ENCODE measurements at places on chromosomes 11 and 22.

DNA sequence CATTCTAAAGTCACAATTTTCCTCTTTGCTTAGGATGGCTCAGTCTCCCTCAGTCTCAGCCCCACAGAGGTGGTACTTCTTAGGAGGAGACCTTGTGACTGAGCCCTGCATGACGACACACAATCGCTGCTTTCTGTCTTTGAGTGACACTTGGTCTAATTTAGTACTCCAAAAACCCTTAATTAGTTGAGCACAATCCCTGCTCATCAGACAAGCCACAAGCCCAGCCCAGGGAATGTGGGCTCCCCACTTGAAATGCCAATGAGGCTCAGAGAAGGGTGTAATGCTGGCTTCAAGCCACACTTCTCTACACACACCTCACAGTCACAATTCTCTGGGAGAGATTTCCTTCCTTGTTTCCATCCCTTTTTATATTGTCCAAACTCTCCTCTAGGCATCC is 101.8 kb downstream of the FEZ1 start:
- no peak for DNase-seq

- DNase-seq = no peak
Measured at GRCh38 chr11:115527534-115528125, 23.4 kb upstream of the CADM1 start.

- no peak for DNase-seq
Measured at GRCh38 chr22:29524442-29525191, 28.9 kb downstream of the THOC5 start.

DNA sequence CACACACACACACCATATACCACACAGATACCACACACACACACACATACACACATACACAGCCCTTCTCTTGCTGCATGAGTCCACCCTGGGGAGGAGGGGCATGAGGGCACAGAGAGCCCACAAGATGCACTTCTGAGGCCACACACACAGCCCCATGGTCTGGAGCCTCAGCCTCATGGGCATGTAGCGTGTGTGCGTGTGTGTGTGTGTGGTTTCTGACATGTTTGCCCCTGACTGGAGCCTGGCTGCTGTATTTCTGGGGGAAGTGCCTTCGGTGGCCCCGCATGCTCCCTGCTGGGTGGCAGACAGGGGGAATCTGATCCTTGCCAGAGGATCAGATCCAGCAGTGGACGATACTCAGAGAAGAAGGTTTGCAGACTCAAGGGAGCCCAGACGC is 97.0 kb upstream of the PRR5 start:
- DNase-seq = no peak

- DNase-seq = no peak
Measured at GRCh38 chr11:76666408-76666807, 4.1 kb downstream of the LRRC32 start.

GRCh38 chr22:50576806-50577696 is 1.2 kb downstream of the CPT1B start:
- no peak for DNase-seq

DNA sequence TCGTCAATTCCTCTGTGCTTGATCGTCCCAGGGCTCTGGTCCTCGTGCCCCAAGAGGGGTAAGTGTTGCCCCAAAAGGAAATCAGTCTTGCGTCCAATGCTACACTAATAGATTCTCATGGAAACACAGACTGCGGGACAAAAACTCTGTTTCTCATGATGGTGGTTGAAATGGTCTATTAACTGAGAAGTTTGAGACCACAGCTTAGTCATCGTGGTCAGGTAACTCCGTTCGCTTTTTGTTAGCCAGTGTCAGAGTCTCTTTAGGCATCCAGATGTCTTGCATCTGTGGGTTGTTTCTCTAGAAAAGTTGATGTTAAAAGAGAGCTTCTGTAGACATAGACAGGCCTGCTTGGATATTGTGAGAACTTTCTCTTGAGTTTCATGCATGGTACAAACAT is 104.6 kb upstream of the SORL1-AS1 start:
- no peak for DNase-seq

GRCh38 chr11:63884196-63884932 is 32.6 kb downstream of the RCOR2 start:
- DNase-seq = no peak

DNA sequence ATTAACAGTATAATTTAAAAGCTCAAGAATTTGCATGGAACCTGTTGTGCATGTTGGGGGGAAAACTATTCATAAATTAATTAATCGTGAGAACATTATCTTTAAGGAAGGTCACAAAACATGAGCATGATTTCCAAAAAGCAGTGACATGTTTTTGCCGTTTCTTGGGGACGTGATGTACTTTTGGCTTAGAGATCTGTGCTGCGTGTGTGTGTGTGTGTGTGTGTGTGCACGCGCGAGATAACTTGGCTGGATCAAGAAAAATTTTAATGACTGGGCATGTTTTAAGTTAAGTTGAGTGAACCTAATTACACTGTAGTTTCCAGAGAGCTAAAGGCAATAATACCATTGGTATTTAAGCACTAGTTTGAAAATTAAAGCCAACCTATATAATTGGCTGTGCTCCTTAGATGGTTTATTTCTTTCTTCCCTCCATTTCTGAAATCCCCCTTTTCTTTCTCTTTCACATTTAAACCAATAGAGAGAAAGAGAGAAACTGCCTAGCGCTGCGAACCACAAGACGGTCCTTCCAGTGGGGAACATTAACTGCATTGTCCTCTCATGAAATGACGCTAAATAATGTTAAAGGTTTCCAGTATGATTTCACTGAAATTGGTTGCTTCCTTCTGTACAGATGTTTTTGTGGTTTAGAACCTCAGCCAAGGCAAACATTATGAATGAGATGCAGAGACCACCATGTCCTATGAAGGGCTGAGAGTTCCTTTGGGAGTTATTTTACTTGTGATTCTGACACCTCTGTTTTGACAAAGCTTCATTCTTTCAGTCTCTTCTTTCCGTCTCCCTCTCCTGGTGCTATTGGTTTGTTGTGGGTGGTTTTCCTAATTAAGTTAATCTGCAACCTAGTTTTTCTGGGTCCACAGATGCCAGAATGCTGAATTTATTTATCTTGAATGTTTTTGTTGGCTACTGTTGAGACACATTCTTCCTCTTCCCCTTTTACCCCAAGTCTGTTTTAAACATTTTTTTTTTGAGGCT is 51.7 kb downstream of the ZBTB16 start:
- DNase-seq = no peak

- DNase-seq = no peak
Measured at GRCh38 chr11:123580557-123581275, 73.7 kb downstream of the SCN3B start.

GRCh38 chr11:32949739-32950138 is 57.1 kb downstream of the QSER1 start:
- DNase-seq = no peak

DNA sequence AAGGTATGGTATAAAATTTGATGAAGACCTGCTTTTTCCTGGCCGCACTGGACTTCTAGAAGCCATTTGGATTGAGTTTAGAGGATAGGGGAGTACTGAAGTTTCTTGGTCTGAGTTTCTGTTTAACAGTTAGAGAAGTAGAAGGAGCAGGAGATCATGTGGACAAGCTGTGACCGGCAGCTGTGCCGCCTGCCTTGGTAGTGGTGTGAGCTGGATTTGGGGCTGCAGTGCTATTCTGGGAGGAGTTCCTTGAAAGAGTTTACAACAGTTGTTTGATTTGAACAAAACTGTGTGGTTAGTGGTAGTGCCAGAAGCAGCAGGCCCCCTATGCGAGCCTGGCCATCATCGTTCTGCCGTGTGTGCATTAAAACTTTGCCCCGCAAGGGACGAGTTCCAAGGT is 105.2 kb downstream of the PDHX start:
- no peak for DNase-seq

GRCh38 chr11:46541593-46542371 is 52.0 kb downstream of the AMBRA1 start:
- no peak for DNase-seq

DNA sequence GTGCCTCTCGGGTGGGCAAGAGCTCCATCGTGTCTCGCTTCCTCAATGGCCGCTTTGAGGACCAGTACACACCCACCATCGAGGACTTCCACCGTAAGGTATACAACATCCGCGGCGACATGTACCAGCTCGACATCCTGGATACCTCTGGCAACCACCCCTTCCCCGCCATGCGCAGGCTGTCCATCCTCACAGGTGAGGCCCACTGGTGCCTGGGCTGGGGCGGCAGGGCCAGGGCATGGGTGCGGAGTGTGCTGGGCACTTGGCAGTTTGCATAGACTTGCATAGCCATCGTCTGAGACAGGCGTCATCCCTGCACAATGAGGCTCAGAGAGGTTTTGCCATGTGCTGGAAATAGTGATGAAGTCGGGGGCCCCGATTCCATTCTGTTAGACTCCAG is 6.3 kb downstream of the RASD2 start:
- no peak for DNase-seq

DNA sequence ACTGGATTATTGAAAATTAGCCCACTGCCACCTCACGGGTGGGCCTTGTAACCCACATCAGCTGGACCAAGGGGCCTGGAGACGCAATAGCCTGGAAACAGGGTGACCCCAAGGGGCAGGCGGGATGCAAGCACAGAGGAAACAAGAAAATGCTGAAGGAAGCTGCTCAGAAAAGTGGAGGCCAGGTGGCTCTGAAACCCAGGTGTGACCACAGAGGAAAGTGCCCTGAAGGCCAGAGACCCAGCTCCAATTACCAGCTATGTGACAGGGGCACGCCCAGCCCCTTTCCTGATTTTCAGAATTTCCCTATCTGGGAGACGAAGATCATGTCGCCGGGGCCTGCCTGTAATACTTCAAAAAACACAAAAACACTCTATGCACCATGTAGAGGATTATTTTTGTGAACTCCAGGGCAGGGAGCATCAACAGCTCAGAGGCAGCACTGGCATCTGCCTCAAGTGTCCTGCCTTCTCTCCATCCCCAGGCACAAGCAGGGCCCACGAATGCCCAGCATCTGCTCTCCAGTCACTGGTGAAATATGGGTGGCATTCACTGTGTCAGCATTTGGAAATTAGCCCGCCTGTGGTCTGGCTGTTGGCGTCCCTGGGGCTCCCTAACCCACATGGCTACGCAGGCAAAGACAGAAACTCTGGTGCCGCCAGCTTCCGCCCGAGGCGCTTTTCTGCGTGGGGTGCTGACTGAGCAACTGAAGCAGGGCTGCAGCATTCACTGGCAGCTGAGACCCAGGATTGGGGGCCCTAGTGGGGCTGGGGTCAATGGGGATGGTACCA is 6.3 kb downstream of the KCNJ1 start:
- DNase-seq = no peak

GRCh38 chr11:90593099-90593498 is 370.2 kb upstream of the CHORDC1 start:
- DNase-seq = no peak

DNA sequence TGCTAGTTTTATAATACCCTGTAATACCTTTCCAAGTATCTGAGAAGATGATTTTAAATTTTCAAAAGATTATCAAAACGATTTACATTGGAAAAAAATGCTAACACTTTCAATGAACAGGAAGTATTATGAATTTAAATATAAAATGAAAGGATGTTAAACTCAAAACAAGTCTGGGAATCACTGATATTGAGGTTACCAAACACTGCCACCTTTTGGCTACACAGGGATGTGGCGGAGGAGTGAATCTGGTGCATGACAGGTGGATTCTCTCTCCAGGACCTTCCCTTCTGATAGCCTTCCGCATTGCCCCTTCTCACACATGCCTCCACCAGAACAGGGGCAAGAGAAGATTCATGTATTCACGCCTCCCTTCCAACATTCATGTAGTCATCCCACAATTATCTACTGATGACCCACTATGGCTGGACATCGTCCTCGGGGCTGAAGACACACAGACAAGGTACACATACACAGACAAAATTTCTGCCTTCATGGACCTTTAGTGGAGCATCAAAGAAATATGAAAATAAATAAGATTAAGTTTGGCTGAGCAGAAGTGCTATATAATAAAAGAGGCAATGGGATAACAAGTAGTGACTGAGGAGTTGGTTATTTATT is 34.7 kb downstream of the ATG16L2 start:
- DNase-seq = no peak

GRCh38 chr11:119933584-119933983 is 204.3 kb downstream of the TRIM29 start:
- DNase-seq = no peak

DNA sequence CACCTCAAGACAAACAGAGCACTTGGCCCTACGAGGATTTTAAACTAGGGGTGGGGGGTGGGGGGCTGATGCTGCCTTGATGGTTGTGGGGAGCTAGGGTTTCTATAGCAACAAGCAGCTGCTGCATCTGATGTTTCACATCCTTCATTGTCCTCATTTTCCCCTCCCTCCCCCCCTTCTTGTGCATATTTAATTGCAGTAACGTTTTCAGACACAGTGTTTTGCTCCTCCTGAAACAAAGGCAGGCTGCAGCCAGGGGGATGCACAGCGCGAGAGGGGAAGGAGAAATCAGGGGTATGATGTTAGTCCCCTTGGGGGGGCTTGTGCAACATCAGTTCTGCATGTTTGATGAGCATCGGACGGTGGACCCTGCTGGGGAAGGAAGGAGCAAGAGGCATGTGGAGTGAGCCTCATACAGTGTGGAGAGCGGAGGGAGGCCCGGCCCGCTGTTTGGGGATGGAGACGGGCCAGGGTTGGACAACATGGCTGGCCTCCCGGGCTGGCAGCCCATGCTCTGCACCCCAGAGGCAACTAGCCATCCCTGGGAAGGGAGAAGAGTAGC is 208.3 kb downstream of the CEP164 start:
- DNase-seq = no peak

DNA sequence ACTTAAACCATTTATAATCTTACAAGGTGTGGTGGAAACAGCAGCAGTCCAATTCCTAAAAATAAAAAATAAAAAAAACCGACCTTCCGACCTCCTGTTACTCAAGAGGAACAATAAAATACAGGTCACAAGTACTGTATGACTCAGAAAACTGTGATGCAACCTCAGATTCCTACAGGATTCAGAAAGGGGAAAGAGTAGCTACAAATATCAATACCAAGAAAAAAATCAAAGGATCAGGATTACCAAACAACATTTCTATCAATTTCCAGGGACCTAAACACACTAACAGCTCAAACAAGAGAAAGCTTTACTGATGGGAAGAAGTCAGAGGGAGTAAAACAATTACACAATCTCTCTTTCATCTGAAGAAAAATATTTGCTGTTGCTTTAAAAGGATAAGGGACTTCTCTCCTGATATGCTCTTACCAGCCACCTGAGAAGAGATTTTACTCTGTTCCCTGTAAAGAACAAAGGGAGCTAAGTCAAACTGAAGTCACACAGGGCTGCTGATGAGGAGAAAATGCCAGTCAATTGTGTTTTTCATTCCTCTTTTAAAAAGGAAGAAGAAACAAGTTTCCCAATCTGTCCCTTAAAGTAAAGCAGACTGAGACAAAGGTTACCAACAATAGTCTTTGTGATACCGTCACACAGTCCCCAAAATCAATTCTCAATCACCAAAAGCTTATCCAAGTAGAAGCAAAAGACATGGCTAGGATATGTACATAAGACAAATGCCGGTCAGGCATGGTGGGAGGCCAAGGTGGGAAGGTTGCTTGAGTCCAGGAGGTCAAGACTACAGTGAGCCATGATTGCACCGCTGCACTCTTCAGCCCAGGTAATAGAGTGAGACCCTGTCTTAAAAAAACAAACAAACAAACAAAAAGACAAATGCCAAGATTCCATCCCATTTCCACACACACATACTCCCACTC is 39.3 kb downstream of the AMBRA1 start:
- DNase-seq = no peak

- DNase-seq = no peak
Measured at GRCh38 chr11:4464216-4465159, 15.4 kb downstream of the OR52K2 start.

GRCh38 chr11:121450401-121450800 is 1.7 kb upstream of the SORL1 start:
- no peak for DNase-seq

- no peak for DNase-seq
Measured at GRCh38 chr11:79358258-79358657, 82.6 kb downstream of the TENM4 start.

Measured in right renal pelvis (tissue), 4 donors.